Activated CD8-positive, alpha-beta T cell treated with anti-CD3 and anti-CD28 coated beads, Interleukin-2, amount 10 ng/mL, durations not matched to agents 7 days and 5 days (primary cell): ENCODE measurements at places on chromosomes 3 and 15.

- H3K4me3 ChIP-seq = no peak overlapping the region
- H3K4me1 ChIP-seq = peaks cover 8% of the 10 kb centered on the region
- no peaks in the 10 kb centered on the region for H3K36me3 ChIP-seq
- H3K27ac ChIP-seq = no peak overlapping the region
- no peak for DNase-seq
- H3K27me3 ChIP-seq = peaks cover 15% of the 10 kb centered on the region
Observed at GRCh38 chr3:27352047-27352446, 17.1 kb downstream of the NEK10 start.

DNA sequence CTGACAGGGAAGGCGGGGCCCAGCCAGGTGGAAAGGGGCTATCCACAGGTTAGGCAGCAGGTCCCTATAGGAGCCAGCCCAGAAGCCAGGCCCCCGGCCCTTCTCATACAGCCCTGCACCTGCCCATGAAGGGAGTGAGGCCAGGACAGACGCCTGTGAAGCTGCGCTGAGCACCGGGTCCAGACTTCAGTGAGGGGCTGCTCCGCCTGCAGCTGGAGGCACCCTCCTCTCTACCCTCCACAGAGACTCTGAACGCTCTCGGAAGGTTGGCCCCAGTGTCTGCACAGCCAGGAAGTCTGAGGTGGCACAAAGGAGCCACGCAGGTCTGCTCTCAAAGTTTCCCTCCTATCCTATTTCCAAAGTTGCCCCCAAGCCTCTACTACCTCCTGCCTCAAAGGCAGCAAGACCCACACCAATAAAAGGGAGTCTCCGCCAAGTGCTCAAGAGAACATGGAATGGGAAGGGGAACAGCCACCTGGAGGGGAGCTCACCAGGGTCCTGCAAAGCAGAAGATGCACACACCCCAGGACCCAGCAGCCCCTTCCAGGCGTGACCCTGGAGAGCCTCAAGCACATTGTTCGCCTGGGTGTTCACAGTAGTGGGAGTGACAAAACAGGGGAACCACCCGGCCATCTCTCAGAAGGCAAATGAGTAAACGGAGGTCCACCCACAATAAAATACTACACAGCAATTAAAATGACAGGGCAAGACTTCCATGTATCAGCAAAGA lies 19.5 kb downstream of the XXYLT1 start:
- no peak overlapping the region for H3K27ac ChIP-seq
- peak; percentile 19 for DNase-seq
- H3K4me3 ChIP-seq = no peak overlapping the region
- H3K4me1 ChIP-seq = peaks cover 19% of the 10 kb centered on the region
- H3K27me3 ChIP-seq = no peaks in the 10 kb centered on the region
- H3K36me3 ChIP-seq = no peaks in the 10 kb centered on the region

DNA sequence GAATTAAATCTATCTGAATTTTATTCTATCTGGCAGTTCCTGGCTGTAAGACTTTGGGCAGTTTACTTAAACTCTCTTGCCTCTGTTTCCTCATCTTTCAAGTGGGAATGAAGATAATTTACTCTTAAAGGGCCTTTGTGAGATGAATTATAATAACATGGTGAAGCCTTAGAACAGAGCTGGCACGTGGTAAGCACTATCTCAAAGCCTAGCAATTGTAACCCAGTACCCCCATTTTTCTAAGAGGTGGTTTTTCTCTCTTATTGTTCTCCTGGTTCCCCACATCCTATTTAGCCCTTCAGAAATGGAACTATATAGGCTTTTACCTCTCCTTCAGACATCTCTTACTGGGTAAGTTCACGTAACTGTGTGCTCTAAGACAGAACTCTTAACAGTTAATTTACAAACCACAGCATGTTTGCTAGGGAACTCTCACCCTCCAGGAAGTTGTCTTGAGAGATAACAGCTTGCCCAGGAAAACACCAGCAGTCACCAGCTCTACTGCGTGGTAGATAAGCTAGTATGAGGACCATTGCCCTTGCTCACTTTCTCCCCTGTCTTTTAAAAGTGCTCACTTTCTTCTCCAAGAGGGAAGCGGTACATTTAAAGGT lies 12.3 kb upstream of the CRBN start:
- peak overlapping the region; percentile 73 for H3K27ac ChIP-seq
- H3K4me1 ChIP-seq = peaks cover 29% of the 10 kb centered on the region
- no peaks in the 10 kb centered on the region for H3K36me3 ChIP-seq

- peaks cover 35% of the 10 kb centered on the region for H3K4me1 ChIP-seq
- no peaks in the 10 kb centered on the region for H3K36me3 ChIP-seq
- no peak overlapping the region for H3K4me3 ChIP-seq
- peak; percentile 61 for DNase-seq
- peak overlapping the region; percentile 47 for H3K27ac ChIP-seq
- H3K27me3 ChIP-seq = no peaks in the 10 kb centered on the region
Observed at GRCh38 chr3:17233398-17233800, 348.6 kb downstream of the PLCL2 start.

DNA sequence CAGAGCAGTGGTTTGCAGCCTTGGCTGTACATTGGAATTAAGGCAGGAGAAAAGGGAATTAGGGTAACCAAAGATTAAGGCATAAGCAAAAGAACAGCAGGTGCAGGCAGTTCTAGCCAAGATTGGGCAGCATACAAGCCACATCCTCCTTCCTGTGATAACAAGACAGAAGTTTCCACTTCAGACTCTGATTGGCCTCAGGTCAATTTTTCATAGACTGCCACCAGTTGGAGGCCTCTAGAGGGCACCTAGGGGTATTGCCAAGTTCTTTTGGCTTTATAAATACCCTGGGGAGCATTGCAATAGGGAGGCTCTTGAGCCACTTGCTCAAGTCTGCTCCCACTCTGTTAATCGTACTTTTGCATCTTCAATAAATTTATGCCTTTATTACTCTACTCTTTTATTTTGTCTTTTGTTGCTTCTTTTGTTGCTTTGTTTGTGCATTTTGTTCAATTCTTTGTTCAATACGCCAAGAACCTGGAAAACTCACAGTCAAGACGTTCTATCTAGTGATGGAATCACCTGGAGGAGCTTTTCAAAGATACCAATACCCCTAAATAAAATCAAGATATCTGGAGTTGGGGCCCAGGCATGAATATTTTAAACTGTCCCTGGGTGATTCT lies 32.2 kb upstream of the FMN1 start:
- no peak overlapping the region for H3K27ac ChIP-seq
- H3K4me3 ChIP-seq = no peak overlapping the region
- peaks cover 1% of the 10 kb centered on the region for H3K27me3 ChIP-seq

DNA sequence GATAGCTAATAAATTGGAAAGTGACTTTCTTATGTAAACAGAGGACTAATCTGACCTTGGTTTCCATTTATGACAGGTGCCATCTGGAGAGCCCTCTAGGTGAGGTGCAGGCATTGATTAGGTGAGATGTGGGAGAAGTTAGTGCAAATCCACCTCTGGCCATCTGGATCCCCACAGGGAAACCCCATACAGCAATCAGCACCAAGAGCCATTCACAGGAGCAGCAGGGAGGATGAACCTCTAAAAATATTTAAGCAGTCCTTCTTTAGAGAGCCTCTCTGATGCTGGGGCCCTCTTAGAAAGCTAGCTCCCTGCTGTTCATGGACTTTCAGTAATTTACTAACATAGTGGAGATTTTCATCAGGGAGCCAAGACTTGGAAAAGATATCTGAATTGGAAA lies 69.3 kb downstream of the CLSTN2 start:
- peaks cover 11% of the 10 kb centered on the region for H3K27me3 ChIP-seq
- no peak overlapping the region for H3K27ac ChIP-seq
- no peak for DNase-seq
- no peak overlapping the region for H3K4me3 ChIP-seq
- no peaks in the 10 kb centered on the region for H3K4me1 ChIP-seq

- no peak overlapping the region for H3K27ac ChIP-seq
- peaks cover 46% of the 10 kb centered on the region for H3K4me1 ChIP-seq
- no peak for DNase-seq
- peaks cover 3% of the 10 kb centered on the region for H3K27me3 ChIP-seq
- H3K36me3 ChIP-seq = no peaks in the 10 kb centered on the region
Observed at GRCh38 chr3:39289107-39289506, 9.3 kb upstream of the CX3CR1 start.

- H3K36me3 ChIP-seq = no peaks in the 10 kb centered on the region
- no peaks in the 10 kb centered on the region for H3K4me1 ChIP-seq
Observed at GRCh38 chr15:62519900-62520299, 354.8 kb upstream of the C2CD4B start.

GRCh38 chr3:193552923-193553322 lies 1.8 kb downstream of the ATP13A4 start:
- H3K27me3 ChIP-seq = no peaks in the 10 kb centered on the region
- H3K27ac ChIP-seq = no peak overlapping the region
- H3K36me3 ChIP-seq = no peaks in the 10 kb centered on the region
- no peak for DNase-seq
- H3K4me1 ChIP-seq = no peaks in the 10 kb centered on the region

- DNase-seq = no peak
- no peak overlapping the region for H3K4me3 ChIP-seq
- no peaks in the 10 kb centered on the region for H3K27me3 ChIP-seq
- H3K27ac ChIP-seq = no peak overlapping the region
Observed at GRCh38 chr3:11944052-11944673, 60.0 kb upstream of the SYN2 start.

DNA sequence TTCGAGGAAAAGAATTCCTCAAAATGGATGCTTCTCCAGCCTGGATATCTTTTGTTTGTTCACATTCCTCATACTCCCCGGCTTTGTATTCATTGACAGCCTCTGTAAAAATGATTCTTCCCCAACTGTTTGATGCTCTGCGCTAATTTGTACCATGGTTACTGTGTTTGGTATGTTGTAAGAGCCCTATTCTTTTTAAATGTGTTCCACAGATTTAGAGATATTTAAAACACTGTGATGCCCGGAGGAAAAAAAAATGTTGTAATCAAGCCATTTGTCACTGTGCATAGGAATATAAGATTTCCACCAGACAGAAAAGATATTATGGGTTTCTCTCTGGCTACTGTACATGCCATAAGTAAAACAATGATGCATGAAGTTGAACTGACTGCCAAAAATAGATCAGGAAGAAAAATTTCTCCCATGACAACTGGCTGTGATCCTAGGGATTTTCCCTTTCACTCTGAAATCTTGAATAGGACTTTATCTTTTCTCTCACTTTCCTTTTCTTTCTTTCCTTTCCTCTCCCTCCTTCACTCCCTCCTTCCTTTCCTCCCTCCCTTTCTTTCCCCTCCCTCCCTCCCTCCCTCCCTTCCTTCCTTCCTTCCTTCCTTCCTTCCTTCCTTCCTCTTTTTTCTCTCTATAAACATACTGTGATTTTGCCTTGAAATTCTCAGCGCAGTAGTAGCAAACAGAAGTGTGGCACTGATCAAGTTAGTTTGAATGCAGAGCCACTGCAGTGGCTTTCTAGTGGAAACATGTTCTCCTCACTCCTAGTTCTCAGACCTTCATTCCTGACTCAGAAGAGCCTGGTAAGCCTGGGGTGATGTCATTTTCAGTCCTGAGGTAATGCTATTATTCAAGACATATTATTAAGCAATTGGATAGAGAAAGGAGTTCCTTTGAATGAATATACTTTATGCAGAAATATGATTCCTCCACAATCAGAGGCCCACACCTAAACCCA lies 254.9 kb upstream of the TBL1XR1 start:
- no peak overlapping the region for H3K4me3 ChIP-seq
- no peak for DNase-seq

DNA sequence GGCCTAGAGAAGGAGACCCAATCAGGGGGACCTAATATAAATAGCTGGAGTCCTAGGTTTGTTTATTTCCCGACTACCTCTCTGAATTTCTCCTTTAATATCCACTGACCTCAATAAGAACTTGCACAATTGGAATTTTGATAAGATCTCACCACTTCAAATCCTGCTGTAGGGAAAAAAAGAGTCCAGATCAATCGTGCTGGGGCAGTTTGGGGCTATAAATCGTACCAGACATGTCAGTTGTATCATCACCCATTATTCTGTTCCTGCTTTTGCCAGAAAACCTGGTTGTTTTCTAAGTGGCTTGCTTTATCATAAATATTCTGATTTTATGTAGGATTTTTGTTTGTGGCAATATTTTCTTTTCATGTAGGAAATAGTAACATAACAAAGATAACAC lies 281.3 kb downstream of the DIPK2A start:
- no peak overlapping the region for H3K27ac ChIP-seq
- no peaks in the 10 kb centered on the region for H3K36me3 ChIP-seq
- peaks cover 10% of the 10 kb centered on the region for H3K27me3 ChIP-seq

DNA sequence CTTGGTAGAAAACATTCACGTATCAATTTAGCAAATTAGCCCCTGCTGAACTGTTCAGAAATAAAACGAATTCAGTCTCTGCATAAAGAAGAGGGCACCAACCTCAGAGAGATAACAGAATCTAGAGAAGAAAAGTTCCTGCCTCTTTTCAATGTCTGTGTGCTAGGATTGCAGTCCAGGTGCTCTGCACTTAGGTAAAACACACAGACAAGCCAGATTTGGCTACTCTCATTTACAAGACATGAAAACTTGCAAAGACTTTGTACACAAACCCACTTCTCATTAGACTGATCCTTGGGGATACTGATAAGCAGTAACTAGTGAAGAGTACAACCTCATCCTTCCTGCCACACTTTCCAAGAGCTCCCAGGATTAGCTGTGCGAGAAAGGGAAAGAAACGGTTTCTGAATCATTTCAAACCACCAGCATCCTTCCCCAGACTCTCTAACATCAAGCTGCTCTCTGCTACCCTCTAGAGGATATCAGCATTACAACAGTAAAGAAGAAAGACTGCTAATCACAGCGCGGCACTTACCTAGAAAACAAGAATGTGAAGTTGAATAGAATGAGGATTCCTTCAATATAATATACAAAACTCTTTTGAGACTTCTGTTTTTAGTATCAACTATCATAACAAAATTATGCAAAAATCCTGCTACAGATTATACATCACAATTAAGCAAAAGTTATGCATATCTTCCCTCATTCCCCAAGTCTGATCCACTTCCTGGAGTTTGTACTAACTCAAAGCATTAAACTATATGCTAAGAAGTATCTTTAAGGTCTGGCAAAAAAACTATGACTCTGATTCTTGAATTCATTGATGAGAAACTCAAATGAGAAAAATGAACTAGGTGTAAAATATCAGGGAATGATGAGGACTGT lies 306.4 kb downstream of the MAGI1 start:
- peak; percentile 19 for DNase-seq
- H3K4me3 ChIP-seq = no peak overlapping the region

- no peak overlapping the region for H3K4me3 ChIP-seq
- no peak for DNase-seq
- H3K27ac ChIP-seq = no peak overlapping the region
- no peaks in the 10 kb centered on the region for H3K36me3 ChIP-seq
Observed at GRCh38 chr3:114829783-114830182, 317.3 kb downstream of the ZBTB20 start.

- peaks cover 35% of the 10 kb centered on the region for H3K4me1 ChIP-seq
- H3K27ac ChIP-seq = no peak overlapping the region
- peaks cover 8% of the 10 kb centered on the region for H3K36me3 ChIP-seq
- no peak overlapping the region for H3K4me3 ChIP-seq
- no peaks in the 10 kb centered on the region for H3K27me3 ChIP-seq
- no peak for DNase-seq
Observed at GRCh38 chr15:72235298-72235697, 4.3 kb upstream of the PKM start.

GRCh38 chr3:83863380-83863779 lies 1095.4 kb upstream of the CADM2 start:
- H3K4me3 ChIP-seq = no peak overlapping the region
- H3K27ac ChIP-seq = no peak overlapping the region
- H3K27me3 ChIP-seq = no peaks in the 10 kb centered on the region
- no peak for DNase-seq
